ENCODE measurements at places on chromosomes 7 and 10.
A peak's percentile ranks its signal among the peaks of the same experiment; 100 is the strongest.

DNA sequence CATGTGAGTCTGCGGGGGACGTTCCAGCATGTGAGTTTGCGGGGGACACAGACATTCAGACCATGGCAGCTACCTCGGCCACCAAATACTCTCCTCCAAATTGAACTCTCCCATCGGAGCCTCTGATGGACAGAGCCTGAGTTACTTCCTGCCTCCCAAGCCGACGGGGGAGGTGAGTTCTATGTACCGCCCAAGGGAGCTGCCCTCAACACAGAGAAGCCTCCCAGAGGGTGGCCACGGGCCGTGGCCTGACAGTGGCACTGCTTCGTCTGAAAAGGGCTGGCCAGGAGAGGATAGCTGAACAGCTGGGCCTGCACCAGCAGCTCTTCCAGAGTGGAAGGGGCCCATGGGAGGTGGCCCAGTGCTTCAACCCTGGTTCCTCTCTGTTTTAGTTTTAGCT is 274.5 kb upstream of the PPP2R2D start:
- no peak for DNase-seq

GRCh38 chr7:1741751-1742554 is 71.9 kb downstream of the ELFN1 start:
- peak; percentile 14 for DNase-seq

- DNase-seq, result no peak
Measured at GRCh38 chr7:134678115-134678514, 31.5 kb downstream of the BPGM start.

GRCh38 chr10:50991456-50992355 is 82.6 kb upstream of the PRKG1 start:
- DNase-seq, result no peak

DNA sequence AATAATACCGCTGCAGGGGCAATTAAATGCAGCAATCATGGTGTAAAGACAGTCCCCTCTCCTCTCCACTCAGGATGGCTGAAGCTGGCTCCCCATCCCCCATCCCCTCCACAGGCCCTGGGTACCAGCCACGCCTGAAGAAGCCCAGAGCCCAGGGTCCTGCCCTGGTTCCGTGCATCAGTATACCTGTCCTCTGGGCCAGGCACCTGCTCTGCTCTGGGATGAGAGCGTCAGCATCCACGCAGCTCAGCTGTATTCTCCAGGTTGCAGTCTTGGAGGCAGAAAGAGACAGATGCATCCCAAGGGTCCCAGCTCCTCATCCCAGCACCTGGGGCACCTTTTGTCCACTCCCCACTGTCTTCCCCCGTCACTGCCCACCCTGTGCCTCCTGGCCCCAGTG is 233.8 kb downstream of the TCERG1L start:
- no peak for DNase-seq

GRCh38 chr10:91335147-91335546 is 75.0 kb upstream of the HECTD2 start:
- no peak for DNase-seq

DNA sequence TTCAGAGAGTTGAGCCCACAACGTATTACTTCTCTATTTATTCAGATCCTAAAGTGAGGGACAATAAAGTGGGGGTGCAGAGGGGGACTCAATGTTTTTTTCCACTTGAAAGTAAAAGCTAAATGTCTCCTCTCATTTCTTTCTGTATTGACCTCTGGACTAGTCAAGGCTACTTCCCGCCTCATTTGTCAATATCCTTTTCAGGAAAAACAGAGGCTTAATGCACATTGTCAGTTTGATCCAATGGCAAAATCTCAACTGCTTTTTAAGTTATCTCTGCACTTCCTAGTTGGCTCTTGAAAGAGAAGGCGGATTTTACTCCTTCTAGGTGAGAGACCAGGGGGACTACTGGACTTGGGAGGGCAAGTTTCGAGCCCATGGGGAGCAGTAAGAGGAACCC is 56.4 kb downstream of the HIPK2 start:
- DNase-seq, result no peak

GRCh38 chr7:145696071-145696470 is 420.5 kb upstream of the CNTNAP2 start:
- DNase-seq, result no peak

DNA sequence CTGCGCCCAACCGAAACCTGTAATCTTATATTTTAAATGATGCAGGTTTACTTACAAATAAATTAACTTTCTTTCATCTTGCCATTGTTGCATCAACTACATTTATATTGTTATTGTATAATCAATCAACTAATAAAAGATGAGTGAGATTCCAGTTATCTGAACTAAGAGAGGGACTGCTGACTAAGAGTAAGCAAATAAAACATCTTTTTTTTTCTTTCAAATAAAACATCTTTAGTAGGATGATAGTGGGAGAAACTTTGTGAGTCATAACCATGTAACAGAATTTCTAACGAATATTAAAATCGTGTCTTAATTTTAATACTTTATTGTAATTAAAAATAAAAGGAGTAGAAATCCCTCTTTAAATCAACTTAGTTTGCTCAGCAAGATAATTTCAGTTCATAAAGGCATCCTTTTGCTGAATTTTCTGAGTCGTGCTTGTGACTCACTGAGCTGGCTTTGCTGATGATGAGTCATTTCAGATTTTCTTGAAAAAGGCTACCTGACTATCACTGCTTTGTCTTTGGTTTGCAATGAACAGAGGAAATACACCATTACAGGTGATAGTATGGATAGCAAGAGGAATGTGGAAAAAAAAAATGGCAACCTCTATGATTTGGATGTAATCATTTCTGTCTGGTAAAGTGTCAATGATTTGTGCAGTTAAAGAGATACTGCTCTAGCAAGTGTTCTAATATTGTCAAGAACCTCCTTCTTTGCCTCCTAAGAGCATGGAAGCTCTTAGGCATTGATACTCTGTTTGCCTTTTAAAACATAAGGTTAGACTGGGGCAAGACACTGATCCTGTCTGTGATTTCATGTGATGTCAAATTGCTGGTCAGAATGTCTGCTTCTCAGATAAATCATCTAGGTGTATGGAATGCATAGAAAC is 119.5 kb downstream of the GPR158 start:
- no peak for DNase-seq

GRCh38 chr10:110355922-110356627 is 51.4 kb upstream of the SMNDC1 start:
- DNase-seq, result no peak

DNA sequence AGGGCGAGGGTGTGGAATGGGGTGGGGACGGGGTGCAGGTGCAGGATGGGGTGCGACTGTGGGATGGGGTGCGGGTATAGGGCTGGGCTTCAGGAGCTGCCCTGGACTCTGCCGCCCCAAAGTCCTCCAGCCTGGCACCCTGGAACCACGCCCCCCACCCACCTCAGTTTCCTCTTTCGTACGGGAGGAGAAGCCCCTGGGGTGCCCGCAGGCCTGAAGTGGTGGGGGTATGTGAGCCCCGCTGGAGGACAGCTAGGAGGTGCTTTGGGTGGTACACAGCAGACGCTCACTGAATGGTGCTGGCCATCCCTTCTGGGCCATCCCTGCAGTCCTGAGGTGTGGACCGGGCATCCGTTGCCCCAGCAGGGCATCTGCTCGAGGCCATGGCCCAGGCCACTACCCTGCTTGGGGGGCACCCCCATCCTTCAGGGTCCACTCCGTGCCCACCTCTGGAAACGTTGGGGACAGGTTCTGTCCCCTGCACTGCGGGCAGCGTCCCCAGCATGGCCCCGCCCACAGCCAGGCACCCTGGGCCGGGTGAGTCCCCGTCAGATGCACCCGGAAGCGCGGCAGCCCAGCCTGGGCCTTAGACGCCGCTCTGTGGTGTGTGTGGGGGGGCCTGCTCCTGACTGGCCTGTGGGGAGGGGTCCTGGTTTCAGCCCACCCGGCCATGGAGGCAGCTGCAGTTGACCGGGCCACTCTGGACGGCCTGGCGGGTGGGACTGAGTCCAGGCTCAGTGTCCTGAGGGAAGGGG is 41.6 kb downstream of the UNCX start:
- DNase-seq, result no peak

- DNase-seq, result no peak
Measured at GRCh38 chr7:32091608-32092210, 21.5 kb upstream of the PDE1C start.

GRCh38 chr7:116449950-116450349 is 49.6 kb upstream of the CAV2 start:
- DNase-seq, result no peak

- no peak for DNase-seq
Measured at GRCh38 chr7:43229801-43230200, 117.4 kb downstream of the HECW1 start.

GRCh38 chr7:117200786-117201458 is 121.9 kb downstream of the WNT2 start:
- DNase-seq, result no peak

Measured in activated T-helper 2 cell treated with anti-CD3 and anti-CD28 coated beads, Interferon-gamma antibody, Interleukin-2, Interleukin-4, amounts not matched to agents 10 μg/mL and 5 μg/mL and 100 μg/mL, durations not matched to agents 14 hours and 24 hours and 36 hours (primary cell).